ENCODE measurements at places on chromosomes 3 and 15. TPM values are rescaled to one million over a fixed set of nuclear protein-coding genes. Genes with fewer than 3 reads are reported as not detected.

GRCh38 chr3:14699643-14700042 lies 24.7 kb downstream of the C3orf20 start:
- DNase-seq, result no peak

DNA sequence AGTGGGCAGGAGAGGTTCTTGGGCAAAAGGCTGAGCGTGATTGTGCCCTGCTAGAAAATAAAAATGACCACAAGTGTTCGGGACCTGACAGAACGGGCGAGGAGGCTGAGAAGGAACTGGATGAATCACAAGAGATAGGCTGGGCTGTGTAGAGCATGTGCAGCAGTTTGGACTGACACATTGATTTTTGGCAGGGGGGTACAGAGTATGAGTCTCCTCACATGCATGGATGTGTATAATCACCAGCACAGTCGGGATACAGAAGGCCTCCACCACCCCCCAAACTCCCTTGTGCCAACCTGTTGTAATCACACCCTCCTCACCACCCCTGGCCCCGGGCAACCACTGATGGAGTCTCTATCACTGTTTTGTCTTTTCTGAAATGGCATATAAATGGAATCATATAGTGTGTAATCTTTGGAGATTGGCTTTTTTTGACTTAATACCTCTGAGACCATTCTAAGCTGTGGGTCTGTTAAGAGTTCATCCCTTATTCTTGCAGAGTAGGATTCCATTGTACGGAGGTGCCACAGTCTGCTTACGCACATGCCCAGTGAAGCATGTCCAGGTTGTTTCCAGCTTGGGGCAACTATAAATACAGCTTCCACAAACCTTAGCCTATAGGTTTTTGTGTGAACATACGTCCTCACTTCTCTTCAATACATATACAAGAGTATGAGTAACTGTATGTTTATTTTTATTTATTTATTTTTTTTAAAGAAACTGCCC lies 438.8 kb downstream of the FOXP1 start:
- no peak for DNase-seq

DNA sequence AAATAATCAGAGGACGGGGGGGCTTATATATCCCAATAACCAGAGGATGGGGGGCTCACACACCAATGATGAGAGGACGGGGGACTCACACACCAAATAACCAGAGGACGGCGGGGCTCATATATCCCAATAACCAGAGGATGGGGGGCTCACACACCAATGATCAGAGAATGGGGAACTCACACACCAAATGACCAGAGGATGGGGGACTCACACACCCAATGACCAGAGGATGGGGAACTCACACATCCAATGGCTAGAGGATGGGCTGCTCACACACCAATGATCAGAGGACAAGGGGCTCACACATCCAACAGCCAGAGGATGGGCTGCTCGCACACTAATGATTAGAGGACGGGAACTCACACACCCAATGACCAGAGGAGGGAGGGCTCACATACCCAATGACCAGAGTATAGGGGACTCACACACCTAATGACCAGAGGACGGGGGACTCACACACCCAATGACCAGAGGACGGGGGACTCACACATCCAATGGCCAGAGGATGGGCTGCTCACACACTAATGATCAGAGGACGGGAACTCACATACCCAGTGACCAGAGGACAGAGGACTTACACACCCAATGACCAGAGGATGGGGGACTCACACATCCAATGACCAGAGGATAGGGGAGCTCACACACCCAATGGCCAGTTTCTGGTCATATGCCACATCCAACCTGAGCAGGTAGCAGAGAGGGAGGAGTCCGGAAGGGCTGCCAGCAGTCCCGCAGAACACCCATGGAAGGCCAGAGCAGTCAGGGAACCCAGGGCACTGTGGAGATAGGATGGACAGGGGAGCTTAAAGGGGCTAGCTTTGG lies 10.6 kb downstream of the RAB6B start:
- DNase-seq, result no peak

GRCh38 chr3:190224863-190225692 lies 97.2 kb downstream of the CLDN1 start:
- no peak for DNase-seq

DNA sequence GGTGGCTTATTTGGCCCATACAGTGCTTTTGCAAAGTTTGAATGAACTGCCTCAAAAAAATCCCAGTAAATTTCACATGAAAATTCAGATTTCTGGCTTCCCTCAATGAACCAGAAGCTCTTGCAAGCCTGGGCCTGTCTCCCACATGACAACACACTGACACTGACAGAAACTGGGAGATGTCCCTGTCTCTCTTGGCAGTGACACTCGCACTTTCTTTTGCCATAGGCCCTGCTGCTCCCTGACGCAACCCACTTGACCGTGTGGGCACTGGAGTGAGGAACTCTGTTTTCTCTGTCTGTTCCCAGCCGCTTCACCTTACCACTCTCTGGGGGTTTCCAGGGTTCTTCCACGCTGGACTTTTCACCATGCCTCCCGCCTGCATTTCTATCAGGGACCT lies 524.5 kb downstream of the SHQ1 start:
- DNase-seq, result no peak

- DNase-seq, result no peak
These were observed 43.7 kb upstream of the CD47 start for GRCh38 chr3:108134555-108134880.

- DNase-seq, result peak; percentile 73
These were observed 7.5 kb upstream of the ALCAM start for GRCh38 chr3:105359098-105359762.

DNA sequence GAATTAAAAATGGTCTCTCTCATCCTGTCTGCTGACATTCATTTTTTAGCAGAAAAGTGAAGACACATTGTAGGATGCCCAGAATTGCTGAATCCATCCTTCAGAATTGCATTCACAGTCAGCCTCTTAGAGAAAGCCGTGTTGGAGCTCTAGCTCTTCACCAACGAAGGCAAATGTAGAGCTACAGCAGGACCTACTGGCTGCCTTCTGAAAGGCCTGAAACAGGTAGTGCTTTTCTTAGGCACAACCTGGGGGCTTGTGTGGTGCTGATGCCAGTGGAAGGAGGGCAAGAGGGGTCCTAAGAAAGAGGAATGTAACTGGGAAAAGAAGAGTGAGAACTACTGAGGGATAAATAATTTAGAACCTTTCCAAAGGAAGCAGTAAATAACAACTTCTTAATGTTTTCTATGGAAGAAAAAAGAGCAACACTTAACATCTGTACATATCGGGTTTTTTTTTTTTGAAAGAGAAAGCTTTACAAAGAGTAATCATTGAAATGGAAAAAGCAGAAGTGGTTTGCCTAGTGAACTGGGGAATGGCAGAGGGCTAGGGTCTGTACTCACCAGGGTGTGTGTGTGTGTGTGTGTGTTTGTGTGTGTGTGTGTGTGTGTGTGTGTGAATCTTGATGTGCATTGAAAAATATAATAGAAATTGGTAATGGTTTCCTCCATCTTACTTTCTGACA lies 297.8 kb downstream of the SATB1 start:
- DNase-seq, result no peak

DNA sequence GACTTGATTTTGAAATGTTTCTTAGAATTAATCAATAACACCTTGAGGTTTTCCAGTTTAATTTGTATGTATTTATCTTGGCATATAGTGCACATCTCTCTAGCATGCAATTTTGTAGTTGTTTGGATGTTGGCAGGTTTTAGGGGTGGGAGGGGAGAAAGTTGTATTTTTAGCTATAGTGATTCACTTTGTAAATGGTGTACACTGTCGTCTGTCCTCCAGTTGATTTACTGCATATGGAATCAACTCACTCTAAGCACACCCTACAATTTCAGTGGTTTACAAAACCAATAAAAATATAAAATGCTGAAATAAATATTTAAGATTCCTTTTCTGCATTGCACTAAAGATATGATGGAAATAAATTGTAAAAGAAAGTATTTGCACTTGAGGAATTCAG lies 199.1 kb downstream of the CDIN1 start:
- no peak for DNase-seq

DNA sequence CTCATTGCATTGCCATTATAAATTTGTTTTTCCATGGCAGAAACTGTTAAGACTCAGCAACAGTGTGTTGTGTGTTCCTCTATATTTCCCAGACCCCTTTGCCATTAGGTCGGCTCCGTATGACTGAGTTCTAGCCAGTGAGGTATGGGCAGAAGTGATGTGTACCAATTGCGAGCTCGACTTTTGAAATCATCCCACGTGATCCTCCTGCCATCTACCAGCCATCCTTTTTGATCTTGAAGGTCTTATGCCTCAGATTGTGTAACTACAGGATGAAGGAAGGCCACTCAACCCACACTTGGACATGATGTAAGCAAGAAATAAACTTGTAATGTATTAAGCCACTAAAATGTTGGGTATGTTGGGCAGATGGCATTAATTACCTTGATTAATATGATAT lies 562.3 kb downstream of the PDCD6IP start:
- DNase-seq, result no peak

- no peak for DNase-seq
These were observed 1005.9 kb downstream of the ZPLD1 start for GRCh38 chr3:103440539-103441203.

GRCh38 chr15:95669146-95669922 lies 661.2 kb upstream of the NR2F2 start:
- DNase-seq, result peak; percentile 11

DNA sequence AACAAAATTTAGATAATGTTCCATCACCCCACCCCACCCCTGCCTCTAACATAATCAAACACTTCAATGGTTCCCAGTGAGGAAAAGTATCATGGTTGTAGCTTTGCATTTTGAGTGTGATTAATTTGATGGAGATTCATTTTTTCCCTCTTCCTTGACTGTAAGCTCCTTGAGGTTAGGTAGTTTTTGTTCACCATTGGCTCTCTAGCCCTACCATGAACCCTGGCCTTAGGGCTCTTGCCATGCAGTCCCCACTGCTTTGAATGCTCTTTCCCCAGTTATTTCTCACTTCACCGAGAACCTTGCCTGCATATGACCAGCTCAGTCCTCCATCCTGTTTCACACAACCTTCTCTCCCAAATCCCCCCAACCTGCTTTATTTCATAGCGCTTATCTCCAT lies 5.0 kb upstream of the MBNL1 start:
- DNase-seq, result no peak

GRCh38 chr15:29896062-29896461 lies 73.8 kb upstream of the TJP1 start:
- DNase-seq, result no peak

- no peak for DNase-seq
These were observed 536.3 kb upstream of the ZNF717 start for GRCh38 chr3:76321614-76322013.

DNA sequence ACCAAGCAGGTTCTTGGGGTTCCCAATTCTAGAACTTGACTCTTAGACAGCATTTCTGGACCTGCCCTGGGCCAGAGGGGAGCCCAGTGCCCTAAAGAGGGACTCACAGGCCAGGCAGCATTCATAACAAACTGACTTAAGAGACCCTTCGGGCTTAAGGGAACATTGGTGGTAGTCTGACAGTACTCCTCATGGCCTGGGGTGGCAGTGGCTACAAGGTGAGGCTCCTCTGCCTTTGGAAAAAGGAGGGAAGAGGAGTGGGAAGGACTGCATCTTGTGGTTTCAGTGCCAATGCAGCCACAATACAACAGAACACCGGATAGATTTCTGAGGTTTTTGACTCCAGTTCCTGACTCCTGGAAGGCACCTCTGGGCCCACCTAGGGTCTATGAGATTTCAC lies 172.2 kb upstream of the STRIT1 start:
- no peak for DNase-seq

- peak; percentile 17 for DNase-seq
These were observed 446.8 kb downstream of the IGSF11 start for GRCh38 chr3:118587847-118588246.

GRCh38 chr3:150150633-150151032 lies 179.9 kb upstream of the PFN2 start:
- no peak for DNase-seq

DNA sequence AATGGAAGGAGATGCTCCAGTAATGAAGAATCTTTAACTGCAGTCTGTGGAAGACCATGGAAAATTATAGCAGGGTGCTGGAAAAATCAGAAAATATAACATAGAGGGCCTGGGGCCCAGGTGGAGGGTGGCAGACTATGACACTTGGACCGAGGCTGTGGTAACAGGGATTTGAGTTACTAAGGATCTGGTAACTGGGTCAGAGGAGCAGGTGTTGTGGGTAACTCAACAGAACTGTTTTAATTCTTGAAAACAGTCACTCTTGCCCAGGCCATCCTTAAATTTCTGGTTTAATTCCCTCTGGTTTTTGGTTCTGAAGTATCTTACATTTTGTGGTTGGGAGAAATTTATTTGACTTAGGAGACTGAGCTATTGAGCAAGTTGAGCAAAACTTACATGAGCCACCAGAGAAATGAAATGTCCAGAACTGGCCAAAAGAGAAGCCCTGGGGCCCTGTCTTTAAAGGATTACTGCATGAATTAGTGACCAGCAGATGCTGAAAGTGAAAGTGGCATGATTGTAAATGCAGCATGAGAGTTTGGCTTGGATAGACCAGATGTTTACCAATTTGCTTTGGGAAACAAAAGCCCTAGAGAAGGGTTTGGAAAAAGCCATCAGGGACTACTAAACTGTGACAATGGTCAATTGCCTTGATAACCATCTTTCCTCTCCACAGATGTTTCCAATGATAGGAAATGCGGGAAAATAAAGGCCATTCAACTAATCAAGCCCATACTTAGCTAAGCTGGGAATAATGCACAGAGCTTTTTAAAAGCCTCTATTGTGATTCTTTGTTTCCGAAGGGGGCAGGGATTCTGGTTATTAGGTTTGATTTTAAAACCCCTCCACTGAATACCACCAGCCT lies 374.9 kb upstream of the TGFBR2 start:
- no peak for DNase-seq

GRCh38 chr3:114364806-114365654 lies 71.2 kb downstream of the TIGIT start:
- no peak for DNase-seq

DNA sequence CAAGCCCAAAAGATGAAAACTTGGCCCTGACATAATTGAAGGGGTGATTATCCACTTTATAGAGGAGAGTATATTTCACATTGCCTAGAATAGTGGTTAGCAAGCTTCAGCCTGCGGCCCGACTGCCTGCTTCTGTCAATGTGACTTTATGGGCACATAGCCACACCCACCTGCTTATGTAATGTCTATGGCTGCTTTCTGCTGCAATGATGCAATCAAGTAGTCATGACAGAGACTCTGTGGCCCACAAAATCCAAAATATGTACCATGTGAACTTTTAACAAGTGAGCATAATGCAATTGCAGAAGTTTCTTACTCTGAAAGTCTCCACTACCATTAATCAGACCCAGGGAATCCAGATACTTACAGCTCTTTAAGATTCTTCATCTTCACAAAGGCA lies 103.1 kb downstream of the LRIG1 start:
- DNase-seq, result no peak

- no peak for DNase-seq
These were observed 7.0 kb downstream of the PAK6 start for GRCh38 chr15:40245666-40246450.

The DUOX2 gene
- total RNA-seq, result 0.40 TPM

The RASL12 gene
- total RNA-seq, result 1.6 TPM

The RGMA gene
- total RNA-seq, result not detected

The CHRNB4 gene
- not detected for total RNA-seq

The ARGFX gene
- total RNA-seq, result not detected

The AMT gene
- total RNA-seq, result 0.06 TPM

The BCL2A1 gene
- 8.4 TPM for total RNA-seq

The TERC gene
- total RNA-seq, result 101 TPM

The COL6A5 gene
- total RNA-seq, result under 0.01 TPM

The HTR3E gene
- not detected for total RNA-seq

The NR2F2 gene
- 14.1 TPM for total RNA-seq

The STAC gene
- 3.5 TPM for total RNA-seq

All from Daoy (cell line).